ENCODE measurements at places on chromosomes 7 and 10.

DNA sequence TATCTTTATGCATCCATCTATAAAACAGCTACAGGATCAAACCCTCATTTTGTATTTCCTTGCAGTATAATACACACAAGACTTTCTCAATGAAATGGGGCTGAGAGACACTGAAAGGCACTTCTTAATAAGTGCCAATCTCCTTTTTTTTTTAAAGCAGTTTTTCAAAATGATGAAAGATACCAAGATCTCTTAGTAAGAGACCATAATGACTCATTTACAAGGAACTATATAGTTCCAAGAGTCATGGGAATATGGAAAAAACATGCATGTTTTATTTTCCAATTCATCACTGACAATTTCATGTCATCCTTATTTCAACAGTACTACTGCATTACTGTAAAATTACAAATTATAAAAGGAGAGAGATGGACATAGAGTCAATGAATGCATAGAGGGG is 973.7 kb downstream of the GATA3 start:
- DNase-seq = no peak

- no peak for DNase-seq
These were observed 111.6 kb upstream of the KLF14 start for GRCh38 chr7:130845581-130846085.

DNA sequence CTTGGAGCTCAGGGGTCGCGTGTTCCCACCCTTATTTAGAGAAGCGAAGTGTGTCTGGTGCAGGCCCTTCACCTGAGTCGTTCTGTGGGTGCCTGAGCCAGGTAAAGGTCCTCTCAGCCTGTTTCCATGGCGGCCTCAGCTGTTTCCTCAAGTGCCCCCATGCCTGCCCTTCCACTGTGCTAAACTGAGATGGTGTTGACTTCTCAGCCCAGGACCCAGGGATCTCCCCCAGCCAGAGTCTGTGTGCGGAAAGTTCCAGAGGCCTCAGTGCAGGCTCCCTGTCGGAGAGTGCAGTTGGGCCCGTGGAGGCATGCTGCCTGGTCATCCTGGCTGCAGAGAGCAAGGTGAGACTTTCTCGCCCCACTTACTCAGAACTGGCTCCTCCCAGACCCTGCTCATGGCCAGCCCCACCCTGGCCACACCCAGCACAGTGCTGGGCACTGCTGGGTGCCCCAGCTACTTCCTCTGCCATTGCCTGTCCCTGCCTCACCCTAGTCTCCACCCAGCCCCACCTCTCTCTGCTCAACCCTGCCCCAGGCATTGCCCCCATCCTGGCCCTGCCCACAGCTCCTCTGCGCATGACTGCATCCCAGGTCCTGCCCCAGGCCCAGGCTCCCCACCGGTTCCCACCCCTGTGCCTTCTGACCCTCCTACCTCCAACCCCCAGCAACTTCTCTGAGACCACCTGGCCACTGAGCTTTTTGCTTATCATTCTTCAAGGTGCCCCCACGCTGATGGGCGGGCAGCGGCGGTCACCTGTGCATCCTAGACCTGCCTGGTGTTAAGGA is 20.3 kb downstream of the NACAD start:
- DNase-seq = no peak

- no peak for DNase-seq
These were observed 317.8 kb downstream of the SH2D4B start for GRCh38 chr10:80855348-80855971.

- DNase-seq = no peak
These were observed 732.8 kb downstream of the POM121L12 start for GRCh38 chr7:53768186-53768585.

DNA sequence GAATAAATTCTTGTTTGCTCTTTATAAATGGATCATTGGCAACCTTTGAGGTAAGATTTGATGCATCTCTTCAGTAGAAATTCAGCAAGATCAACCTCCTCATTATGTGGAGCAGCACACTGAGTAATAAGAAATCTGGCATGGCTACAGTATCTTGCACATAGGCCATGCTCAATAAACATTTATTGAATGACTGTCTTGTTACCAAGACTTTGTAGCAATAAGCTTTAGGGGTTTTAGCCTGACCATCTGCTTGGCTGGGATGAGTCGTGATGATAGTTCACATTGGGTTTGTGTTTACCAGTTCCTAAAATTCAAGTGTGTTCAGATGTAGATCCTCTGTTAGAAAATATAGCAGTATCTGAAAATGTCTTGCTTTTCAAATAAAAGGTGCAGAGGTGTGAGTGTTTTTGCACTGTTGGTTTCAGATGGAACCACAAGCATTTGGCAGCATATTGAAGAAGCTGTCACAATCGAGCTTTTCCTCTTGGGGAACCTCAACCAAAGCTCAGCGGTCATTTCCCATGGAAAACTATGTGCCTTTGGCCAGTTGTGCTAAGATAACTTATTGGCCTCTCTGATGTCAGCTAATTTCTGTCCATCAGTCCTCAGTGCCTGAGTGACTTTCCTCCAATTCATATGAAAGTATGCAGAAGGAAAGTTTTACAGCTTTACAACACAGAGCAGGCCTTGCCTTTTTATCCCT is 442.6 kb downstream of the GFRA1 start:
- no peak for DNase-seq

DNA sequence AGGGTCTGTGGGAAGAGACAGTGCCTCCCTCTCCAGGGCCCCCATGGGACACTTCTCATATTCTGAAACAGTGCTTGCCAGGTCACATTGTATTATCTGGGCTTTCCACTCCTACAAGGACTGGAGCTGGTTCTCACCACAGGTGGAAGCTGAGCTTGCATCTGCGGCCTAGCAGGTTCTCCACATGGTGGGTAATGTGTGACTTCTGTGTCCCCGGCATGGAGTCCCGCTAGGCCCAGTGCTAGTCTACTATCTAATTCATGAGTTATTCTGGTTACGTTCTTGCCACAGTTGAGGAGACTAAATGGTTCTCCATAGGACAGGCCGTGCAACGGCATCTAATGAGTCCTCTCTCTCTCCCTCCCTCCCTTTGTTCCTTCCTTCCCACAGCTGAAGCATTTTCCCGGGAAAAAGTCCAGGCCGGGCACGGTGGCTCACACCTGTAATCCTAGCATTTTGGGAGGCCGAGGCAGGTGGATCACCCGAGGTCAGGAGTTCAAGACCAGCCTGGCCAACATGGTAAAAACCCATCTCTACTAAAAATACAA is 27.7 kb downstream of the PRLHR start:
- no peak for DNase-seq

- DNase-seq = no peak
These were observed 91.9 kb upstream of the PIK3CG start for GRCh38 chr7:106773228-106773627.

GRCh38 chr10:62811159-62811875 is 4.8 kb downstream of the EGR2 start:
- no peak for DNase-seq

- no peak for DNase-seq
These were observed 38.3 kb downstream of the NRCAM start for GRCh38 chr7:108417926-108418325.

GRCh38 chr7:44769776-44770294 is 21.2 kb downstream of the ZMIZ2 start:
- DNase-seq = no peak

DNA sequence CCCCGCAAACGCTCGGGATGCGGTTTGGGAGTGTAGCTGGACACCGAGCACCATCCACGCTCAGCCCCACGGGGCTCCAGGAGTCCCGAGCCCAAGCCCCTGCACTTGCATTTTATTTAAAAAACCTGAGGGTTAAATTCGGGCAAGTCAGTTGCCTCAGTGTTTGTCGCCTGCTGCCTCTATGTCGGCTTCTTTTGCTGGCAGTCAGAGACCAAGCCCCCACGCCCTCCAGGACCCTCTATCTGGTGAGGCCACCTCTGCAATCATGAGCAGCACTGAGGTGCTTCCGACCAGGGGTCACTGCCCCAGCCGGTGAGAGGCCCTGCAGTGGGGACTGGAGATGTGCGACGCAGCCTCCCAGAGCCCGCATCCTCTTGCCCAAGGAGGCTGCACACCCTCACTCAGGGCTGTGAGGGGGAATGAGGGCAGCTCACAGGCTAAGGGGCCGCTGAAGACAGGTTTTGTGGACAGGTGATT is 13.3 kb upstream of the ZNF273 start:
- no peak for DNase-seq

- DNase-seq = no peak
These were observed 82.0 kb downstream of the ELFN1 start for GRCh38 chr7:1752111-1752510.

- no peak for DNase-seq
These were observed 219.6 kb upstream of the NPSR1 start for GRCh38 chr7:34438436-34438835.

DNA sequence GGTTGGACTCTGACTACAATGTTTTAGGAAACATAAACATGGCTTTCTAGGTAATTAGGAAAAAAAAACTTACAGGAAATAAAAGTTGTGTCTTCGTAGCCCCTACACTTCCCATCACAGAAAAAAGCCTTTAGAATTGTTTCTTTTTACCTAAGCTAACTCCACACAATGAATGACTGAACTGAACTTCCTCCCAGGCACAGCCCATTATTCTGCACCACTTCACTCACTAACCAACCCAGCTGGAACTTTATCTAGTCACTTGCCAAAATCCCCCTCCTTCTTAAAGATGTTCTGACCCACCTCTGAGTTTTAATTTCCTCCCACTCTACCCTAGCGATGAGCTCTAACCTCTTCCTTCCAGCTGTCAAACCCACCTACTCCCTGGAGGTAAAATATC is 91.7 kb upstream of the MEOX2 start:
- no peak for DNase-seq

- no peak for DNase-seq
These were observed 302.8 kb downstream of the PTPRN2 start for GRCh38 chr7:158284617-158285382.

- no peak for DNase-seq
These were observed 1.4 kb upstream of the ZYX start for GRCh38 chr7:143379611-143380259.

- peak; percentile 47 for DNase-seq
These were observed 14.9 kb downstream of the UNCX start for GRCh38 chr7:1247527-1248041.

- DNase-seq = no peak
These were observed 16.9 kb downstream of the HBP1 start for GRCh38 chr7:107185716-107186115.

GRCh38 chr10:7039859-7040258 is 371.0 kb downstream of the SFMBT2 start:
- DNase-seq = no peak

- DNase-seq = no peak
These were observed 9.8 kb upstream of the TOMM7 start for GRCh38 chr7:22832401-22832800.

DNA sequence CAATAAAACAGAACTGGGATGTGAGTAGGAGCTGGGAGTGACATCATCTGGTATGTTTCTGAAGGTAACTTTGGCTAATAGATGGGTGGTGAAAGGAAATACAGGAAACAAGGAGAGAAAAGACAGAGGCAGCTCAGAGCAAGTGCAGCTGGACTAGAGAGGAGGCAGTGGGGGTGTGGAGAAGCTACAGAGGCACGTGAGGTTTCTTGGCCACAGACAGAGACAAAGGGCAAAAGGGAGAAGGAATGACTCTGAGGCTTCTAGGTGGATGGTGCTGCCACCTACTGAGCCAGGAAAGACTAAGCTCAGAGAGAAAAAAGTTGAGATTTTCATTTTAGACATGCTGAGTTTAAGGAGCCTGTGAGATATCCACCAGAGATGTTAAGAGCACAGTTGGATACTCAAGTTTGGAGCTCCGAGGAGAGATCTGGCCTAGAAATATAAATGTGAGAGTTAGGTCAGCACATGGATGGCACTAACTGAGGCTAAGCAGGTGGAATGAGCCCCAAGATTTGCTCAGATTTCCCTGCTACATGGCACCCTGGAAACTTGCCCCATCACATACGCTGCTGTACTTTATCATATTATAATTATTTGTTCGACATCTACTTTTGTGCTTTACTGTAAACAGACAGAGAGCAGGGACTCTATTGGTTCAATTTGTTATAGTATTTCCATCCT is 293.0 kb upstream of the IMMP2L start:
- DNase-seq = no peak

DNA sequence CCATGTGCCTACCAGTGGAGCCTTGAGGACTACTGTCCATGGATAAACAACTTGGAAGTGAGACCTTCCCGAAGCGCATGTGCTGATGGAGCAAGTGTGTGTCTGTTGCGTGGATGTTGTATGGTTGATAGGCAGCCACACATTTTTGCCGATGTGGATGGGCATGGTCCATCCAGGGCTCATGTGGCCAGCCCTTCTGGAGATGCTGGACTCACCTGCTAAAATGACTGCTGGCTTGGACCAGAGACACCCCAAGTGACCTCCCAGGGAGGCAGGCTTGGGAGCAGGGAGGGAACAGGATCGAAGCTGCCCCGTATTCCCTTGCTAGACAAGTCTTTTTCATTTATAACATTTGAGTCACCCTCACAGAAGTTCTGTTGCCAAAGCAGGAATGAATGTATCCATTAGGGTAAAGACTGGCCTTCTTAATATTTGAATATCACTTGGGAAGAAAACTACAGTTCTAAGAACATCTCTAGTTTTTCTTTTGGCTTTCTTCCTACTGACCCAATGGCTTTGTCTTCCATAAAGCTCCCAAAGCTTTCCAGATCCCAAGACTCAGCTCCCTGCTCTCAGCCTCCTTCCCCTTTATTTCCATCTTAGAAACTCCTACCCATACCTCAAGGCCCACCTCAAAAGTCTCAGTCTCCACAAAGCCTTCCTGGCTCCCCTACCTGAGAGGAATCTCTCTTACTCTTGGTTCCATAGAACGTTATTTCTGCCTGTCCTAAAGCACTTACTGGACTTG is 3.0 kb downstream of the PTPRE start:
- no peak for DNase-seq

DNA sequence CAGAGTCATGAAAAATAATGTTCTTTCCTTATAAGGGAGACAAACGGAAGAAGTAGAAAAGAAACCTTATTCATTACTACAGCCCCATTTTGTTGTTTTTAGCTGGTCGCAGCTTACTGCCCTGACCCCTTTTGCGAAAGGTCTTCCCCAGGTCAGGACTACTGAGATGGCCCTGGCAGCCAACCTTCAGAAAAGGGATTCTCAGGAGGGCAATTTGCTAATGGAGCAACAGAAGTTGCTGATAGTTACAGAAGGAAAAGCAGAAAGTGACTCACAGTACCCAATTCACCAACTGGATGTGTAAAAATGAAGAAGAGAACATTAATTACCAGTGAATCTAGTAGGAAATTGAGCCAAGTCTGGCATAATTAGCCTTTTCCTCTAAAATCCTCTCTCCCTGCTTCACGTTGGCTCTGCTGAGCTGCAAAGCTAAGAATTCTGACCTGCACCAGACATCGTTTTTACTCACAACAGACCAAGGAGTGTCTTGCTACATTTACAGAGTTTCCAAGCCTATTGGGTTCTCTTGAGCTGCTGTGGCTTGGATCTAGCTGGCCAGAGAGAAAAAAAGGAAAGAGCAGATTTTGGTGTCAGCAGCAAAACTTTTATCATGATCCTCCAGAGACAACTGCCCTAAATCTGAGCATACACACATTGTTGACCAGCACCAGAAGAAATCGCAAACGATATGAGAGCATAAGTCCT is 499.9 kb upstream of the FZD8 start:
- no peak for DNase-seq
